ENCODE measurements at places on chromosomes 2 and 18.

DNA sequence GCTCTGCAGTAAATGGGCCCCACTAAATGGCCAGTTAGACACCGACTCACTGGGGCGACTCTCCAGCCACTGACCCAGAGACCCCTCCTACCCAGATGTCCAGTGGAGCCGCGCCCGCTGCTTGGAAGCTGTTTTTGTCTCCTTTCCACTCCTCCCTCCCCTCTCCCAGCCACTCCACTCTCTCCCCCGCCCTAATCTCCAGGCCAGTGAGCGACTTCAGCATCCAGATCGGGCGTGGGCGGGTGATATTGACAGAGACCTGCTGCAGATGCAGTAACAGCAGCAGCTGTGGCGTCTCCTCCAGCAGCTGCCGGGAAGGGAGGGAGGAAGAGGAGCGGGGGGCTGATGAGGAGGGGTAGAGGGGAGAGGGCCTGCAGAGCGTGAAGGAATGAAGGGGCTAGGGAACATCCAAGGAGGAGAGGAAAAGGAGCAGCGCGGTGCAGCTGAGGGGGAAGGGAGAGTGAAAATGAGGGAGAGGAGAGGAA, at the start of gene SCN7A:
Gene SCN7A, minus strand, starts transcription at position 110 of the 485 bp plus-strand sequence. CDS start 16,553 bp downstream, outside the sequence.
- DNase-seq = no peak

DNA sequence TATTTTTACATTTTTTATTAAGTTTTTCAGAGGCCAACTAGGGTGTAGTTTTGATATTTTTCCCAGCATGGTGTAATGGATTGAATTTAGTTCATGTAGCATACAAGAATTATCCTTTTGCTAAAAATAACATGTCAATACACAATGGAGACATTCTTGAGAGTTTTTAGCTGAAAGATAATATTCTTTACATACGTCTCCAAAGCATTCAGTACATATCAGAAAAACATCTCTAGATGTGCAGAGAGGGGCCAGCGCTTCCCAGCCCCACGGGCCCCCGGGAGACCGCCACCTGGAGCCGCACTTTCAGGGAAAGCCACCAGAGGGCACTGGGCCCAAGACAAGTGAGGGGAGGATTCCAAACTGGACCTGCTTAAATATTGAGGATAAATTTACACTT, 499.4 kb downstream of the GALR1 start:
- no peak for DNase-seq

DNA sequence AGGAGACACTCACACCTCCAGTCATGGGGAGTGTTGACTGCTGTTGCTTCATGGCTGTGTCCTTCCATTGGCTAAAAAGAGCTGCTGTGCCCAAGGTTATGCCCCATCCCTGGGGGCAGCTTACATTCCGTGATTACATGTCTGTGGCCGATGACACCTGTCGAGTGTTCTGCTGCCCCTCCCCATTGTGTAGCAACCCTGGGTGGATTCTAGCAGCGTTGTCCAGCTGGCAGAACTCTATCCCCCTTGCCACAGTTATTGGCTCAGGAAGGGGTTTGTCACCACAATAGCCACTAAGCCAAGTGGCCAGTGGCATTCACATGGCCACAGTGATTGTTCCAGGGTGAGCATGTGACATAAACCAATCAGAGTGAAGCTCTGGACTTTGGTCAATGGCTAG, 11.6 kb upstream of the PDIA6 start:
- DNase-seq = no peak

DNA sequence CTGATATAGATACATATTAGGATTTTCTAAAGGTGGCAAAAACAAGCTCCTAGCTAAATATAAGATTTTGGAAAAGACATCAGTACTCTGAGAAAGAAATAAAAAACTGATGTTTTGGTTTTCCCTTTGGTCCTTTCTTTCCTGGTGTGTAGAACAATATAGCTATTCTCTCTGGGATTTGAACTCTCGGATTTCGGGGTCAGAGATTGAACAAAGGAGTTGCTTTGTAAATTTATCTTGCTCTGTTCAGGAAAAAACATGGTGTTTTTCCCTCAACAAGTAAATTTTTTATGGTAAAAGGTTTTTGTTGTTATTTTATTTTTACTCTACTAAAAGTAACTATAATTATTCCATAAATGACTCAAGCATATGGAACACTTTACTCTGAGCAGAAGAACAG, 889.3 kb downstream of the ERBB4 start:
- no peak for DNase-seq

GRCh38 chr2:47031909-47032668, 116.5 kb upstream of the MCFD2 start:
- DNase-seq = no peak

DNA sequence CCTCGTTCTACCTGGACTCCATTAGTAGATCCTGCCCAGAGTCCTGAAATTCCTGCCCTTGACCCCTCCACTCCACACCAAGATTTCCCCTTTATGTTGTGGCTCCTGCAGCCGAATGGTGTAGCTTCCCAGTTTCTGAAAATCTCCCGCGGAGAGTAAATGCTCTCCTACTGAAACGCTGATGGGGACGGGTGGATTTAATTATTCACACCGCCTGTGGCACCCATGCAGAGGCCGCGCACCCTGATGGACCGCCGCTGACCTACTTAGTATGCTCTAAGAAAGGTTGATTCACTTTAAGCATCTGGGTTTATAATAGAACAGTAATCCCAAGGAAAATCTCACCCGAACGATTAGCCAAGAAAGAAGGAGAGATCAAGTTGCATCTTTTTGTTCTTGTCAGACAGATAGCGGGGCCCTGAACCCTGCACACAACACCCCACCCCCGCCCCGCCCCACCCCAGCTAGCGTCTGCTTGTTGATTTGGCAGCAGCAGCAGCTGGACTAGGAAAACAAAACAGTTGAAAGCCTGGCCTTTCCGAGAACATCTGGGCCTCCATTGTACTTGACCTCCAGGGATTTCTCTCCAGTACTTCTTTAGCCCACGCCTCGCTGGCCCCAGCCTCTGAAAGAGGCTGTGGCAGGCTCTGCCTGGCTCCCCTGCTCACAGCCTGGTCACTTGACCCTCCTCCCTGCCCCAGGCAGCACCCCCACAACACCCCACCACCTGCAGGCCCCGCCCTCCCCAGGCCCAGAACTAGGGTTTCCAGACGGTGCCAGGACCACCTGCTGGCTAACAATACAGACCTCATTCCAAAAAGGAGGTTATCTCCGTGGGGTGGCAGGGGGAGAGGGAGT, 53.6 kb downstream of the DPYSL5 start:
- no peak for DNase-seq
